ENCODE measurements at places on chromosomes 7 and 10.

DNA sequence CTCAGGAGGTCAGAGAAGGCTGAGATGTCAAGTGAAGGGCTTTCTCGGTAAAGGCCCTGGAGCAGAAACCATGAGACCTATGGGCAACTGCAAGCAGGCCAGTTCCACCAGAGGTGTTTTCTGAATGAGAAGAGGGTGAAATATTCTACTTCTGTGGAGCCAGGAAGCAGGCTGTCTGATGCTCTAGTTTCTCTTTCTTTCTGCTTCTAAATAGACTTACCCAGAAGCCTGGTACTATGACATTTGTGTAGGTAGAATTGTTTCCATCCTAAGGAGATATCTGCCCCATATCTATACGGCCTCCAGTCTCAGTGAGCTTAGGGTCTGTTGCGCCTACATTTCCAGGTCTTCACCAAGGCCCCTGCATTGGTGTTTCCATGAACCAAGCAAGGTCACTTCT lies 73.4 kb upstream of the CC2D2B start:
- DNase-seq, result no peak

- no peak for DNase-seq
Observed at GRCh38 chr7:130141884-130142653, 63.1 kb downstream of the TMEM209 start.

- DNase-seq, result no peak
Observed at GRCh38 chr7:140650367-140650766, 9.8 kb upstream of the DENND2A start.

DNA sequence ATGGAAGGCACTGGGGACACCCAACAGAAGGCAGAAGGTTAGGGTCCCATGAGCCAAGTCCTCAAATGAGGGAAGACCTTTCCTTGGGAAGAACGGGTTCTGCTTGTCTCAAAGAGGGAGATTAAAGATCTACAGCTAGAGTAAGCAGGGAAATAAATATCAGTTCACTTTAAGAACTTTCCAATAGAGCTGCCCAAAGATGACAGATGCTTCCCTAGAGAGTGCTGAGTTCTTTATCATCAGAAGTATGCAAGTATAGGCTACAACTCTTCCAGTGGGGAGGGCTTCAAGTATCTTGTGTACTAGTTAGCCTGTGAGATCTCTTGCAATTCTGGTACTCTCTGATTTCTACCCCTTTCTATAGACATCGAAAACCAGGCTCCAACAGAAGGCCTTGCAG lies 39.4 kb downstream of the EMX2 start:
- DNase-seq, result no peak

- DNase-seq, result no peak
Observed at GRCh38 chr7:81924494-81924893, 154.6 kb upstream of the HGF start.

- DNase-seq, result no peak
Observed at GRCh38 chr7:142796001-142796500, 25.3 kb downstream of the PRSS2 start.

DNA sequence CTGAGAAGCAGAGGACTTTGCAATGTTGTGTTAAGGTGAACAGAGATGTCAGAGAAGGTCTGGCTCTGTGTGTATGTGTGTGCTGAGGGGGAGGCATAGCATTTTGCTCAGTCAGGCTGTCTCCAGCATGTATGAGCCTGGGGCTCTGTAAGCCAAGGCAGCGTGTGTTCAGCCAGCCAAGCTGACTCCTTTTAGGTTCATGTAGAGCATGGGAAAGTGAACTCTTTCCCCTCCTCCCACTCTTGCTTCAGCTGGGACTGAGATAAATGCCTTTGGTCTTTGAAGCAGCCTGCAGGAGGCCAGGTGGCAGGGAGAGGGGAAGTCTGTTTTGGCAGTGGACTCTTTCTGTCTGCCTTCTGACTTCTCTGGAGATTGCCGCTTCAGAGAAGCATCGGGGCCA lies 3.8 kb downstream of the SFXN2 start:
- DNase-seq, result peak; percentile 22

DNA sequence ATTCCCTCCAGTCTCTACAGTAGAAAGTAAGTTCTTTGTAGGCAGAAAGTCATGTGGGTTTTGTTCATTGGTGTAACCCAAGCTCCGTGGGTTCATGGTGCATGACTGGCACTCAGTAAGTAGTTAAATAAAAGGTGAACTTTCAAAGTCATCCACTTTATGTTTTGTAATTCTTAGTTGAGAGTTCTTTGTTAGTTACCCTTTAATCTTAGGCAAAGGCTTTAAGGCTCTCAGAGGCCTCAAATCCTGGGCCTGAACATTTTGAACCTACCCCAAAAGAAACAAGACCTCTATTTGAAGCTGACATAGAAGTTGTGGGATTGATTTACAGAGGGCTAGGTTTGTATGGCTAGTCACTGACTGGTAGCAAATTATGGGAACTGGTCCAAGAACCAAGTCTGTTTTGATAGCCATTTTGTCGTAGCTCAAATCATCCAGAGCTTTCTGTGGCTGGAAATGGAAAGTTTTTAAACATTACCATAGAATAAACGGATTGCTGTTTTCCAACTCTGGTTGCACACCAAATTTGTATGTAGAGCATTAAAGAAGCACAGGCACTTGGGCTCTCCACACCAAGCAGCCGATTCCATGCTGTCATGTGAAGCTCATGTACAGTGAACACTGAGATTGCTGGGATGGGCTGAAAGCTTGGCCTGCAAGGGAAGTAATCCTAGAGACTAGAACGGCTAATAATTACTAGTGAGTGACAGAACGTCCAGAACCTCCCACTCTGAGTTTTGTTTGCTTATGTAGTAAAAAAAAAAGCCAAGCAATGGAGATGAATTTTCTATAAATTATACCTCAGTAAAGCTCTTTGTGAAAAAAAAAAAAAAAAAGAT lies 53.5 kb downstream of the DENND11 start:
- peak; percentile 62 for DNase-seq

DNA sequence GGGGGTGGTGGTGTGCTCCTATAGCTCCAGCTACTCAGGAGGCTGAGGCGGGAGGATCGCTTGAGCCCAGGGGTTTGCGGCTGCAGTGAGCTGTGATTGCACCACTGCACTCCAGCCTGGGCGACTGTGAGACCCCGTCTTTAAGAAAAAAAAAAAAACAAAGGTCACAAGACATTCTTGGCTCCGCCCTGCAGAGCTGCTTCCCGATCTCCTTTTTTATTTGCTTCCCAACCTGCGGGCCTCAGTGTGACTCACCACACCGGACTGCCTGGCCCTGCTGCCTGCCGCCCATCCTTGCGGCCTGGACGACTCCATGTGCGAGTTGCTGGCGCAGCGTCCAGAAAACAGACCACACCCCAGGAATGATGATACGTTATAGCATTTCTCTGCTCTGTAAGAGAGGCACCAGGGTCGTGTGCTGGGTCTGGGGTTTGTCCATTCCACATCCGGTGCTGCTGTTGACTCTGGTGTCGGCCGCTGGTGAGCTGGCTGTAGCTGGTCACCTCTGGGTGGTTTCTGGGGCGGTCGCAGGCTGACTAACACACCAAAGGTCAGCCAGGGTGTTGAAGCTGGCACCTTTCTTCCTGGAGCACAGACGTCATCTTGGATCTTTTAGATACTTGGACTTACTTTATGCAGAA lies 123.6 kb downstream of the TCF7L2 start:
- peak; percentile 98 for DNase-seq

DNA sequence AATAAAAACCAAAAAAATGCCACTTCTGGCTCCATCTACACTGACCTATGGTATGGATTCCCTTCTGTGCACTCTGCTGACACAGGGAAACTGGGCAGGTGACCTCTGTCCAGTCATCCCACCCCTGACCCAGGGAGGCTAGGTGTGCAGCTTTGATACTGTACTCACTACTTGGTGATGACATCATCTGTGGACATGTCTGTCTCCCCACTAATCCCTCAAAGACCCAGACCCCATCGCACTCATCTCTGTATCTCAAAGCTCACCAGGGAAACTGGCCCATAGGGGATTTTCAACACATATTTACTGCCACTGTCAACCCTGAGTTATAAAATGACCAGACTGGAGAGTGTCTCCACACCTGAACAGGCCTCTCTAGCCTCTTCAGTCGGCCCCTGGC lies 10.6 kb downstream of the SGMS1 start:
- DNase-seq, result no peak

DNA sequence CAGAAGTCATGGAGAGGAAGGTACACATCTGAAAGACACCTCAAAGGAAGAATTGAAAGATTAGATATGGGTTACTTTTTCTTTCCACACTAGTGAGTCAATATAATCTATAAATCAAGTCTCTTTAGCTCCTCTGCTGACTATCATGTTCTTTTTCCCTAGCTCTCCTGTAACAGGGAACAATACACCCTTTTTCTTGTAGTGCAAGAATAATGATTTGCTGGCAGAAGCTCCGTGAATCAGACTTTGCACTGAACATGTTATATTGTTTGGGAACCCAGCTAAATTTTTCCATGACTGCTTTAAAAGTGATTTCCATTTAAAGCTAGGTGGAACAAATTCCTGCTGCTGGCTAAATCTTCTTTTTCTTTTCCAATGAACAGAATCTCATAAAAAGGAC lies 756.6 kb upstream of the C7orf33 start:
- DNase-seq, result no peak

DNA sequence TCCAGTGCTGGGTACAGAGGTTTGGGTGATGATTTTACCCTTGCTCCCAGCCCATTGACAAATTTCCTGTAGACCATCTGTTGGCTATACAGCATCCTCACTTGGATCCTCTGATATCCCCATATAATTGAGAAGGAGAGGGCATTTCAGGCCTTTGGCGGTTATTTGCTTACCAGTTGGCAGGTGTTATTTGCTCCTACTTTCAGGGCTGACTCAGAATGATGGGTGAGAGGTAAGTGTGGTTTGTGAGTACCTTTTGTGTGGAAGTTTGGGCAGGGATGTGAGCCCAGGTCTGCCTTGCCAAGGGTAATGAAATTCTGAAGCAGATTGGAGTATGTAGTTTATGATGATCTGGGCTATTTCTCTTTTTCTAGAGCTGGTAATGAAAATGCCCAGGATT lies 93.6 kb downstream of the LRMDA start:
- no peak for DNase-seq

- no peak for DNase-seq
Observed at GRCh38 chr7:1164436-1164835, 4.4 kb upstream of the ZFAND2A start.

DNA sequence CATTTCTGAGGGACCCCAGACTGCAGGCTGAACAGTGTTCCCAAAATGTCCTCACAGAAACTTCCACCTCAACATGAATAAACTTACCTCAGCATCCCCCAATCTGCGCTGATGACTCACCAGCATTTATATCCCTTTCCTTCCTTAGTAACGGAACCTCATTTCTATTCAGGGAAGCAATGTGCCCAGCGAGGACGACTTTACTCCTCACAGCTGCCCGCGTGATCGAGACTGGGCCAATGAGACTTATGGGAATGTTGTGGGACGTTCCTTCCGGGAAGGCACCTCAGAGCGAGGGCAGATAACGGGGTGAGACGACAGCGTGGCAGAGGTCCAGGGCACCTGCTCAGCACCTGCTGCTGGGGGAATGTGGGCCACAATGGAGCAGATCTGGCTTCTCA lies 73.1 kb upstream of the CAMK2B start:
- DNase-seq, result no peak

- peak; percentile 65 for DNase-seq
Observed at GRCh38 chr7:47610506-47611044, 28.7 kb upstream of the TNS3 start.

GRCh38 chr7:23930312-23930711 lies 220.3 kb downstream of the STK31 start:
- DNase-seq, result peak; percentile 7

All from astrocyte of the hippocampus (primary cell).